Thoracic aorta (tissue), 2 donors: ENCODE measurements at places on chromosomes 2 and 18. TPM values are rescaled to one million over a fixed set of nuclear protein-coding genes. Genes with fewer than 3 reads are reported as not detected.
A peak's percentile ranks its signal among the peaks of the same experiment; 100 is the strongest.

GPC1 gene
- total RNA-seq, result 162 TPM

CLIP4 gene
- 31.3 TPM for total RNA-seq

ACVR1C gene
- total RNA-seq, result not detected

CNTNAP5 gene
- total RNA-seq, result not detected

CCDC121 gene
- total RNA-seq, result 1.9 TPM

GRCh38 chr18:29311580-29311979 lies 1134.7 kb upstream of the CDH2 start:
- H3K27ac ChIP-seq, result no peak overlapping the region
- DNase-seq, result no peak
- H3K4me3 ChIP-seq, result no peak overlapping the region
- no peaks in the 10 kb centered on the region for H3K4me1 ChIP-seq

GRCh38 chr2:230614913-230615332 lies 97.7 kb upstream of the CAB39 start:
- no peaks in the 10 kb centered on the region for H3K36me3 ChIP-seq
- no peak overlapping the region for H3K27ac ChIP-seq
- no peaks in the 10 kb centered on the region for H3K27me3 ChIP-seq
- no peak for DNase-seq

GRCh38 chr2:236970656-236971010 lies 115.1 kb upstream of the COPS8 start:
- no peaks in the 10 kb centered on the region for H3K4me1 ChIP-seq
- H3K4me3 ChIP-seq, result no peak overlapping the region
- H3K36me3 ChIP-seq, result no peaks in the 10 kb centered on the region
- H3K27me3 ChIP-seq, result no peaks in the 10 kb centered on the region

DNA sequence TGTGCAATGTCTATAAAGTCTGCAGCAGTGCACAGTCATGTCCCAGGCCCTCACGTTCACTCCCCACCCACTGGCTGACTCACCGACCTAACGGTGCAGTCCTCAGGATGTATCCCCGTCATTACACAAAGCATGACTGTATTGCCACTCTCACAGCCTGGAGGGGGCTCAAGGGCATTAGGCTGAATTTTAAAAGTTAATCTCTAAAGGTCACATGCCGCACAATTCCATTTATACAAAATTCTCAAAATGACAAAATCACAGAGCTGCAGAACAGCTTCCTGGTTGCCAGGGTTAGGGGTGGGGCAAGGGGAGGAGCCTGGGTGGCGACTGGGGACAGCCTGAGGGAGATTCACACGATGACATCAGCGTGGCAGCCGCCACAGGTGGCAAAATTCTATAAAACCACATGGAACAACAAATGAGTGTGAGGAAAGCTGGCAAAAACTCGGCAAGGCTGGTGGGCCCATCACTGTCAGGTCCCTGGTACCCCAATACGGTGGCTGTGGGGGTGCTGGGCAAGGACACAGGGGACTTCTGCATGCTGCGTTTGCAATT lies 97.6 kb downstream of the NDUFA10 start:
- H3K4me3 ChIP-seq, result peak overlapping the region; percentile 20
- no peak overlapping the region for H3K27ac ChIP-seq
- no peak for DNase-seq
- no peaks in the 10 kb centered on the region for H3K36me3 ChIP-seq
- no peaks in the 10 kb centered on the region for H3K4me1 ChIP-seq

DNA sequence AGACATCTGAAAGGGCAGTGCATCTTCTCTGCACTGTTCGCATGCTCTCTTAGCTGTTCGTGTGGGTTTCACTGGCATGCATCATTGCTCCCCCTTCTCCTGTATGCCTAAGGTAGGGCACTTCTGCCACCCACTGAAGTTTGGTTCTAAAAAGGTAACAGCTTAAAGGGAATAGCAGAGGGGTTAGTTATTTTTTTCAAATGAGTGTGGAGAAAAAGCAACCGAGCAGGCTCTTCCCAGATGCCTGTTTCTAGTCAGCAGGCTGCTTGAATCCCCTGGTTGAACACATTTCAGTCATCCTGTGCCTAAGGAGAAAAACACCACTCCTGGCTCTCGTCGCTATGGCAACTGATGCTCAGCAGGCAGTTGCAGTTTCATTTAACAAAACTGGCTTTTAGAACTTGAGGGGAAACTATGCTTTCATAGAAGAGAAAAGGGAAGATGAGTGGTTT lies 69.8 kb upstream of the GALNT3 start:
- DNase-seq, result no peak
- no peaks in the 10 kb centered on the region for H3K27me3 ChIP-seq
- H3K36me3 ChIP-seq, result no peaks in the 10 kb centered on the region
- H3K4me1 ChIP-seq, result peaks cover 14% of the 10 kb centered on the region

DNA sequence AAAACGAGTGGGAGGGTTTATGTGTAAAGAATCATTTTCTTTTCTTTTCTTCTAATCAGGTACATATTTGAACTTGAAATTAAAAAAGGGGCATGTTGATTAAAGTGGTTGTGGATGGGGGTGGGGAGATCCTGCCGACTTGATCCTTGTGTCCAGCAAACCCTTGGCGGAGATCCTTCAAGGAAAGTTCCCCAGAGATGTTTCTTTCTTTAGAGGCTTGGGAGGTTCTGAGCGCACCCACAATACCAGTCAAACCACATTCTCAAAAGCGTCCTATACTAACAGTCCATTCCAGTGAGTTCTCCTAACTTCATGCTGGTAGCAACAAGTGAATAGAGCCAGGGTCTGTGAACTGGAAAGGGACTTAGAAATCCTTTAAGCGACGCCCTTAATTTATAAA lies 49.2 kb downstream of the MYCN start:
- no peaks in the 10 kb centered on the region for H3K27me3 ChIP-seq
- no peak for DNase-seq
- H3K36me3 ChIP-seq, result no peaks in the 10 kb centered on the region
- no peak overlapping the region for H3K4me3 ChIP-seq
- no peaks in the 10 kb centered on the region for H3K4me1 ChIP-seq

DNA sequence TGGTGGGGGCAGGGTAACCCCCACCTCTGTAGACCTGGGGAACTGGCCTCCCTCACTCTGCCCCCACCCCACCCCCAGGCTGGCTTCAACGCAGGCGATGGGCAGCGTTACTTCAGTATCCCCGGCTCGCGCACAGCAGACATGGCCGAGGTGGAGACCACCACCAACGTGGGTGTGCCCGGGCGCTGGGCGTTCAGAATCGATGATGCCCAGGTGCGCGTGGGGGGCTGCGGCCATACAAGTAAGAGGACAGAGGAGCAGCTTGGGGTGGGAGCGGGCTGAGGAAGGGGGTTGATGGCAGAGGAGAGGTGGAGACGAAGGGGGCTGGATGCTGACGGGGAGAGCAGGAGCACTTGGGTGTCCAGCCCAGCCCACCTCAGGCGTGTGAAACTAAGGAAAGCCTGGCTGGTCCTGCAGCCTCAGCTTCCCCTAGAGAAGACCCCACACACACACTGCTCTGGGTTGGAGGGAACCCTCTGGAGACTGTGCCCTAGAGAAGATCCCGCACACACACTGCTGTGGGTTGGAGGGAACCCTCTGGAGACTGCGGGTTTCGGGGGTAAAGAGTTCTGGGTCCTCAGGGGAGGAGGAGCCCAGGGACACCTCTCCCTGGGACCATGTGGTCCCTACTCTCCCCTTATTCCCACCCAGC lies 36.2 kb downstream of the SNED1 start:
- H3K27me3 ChIP-seq, result no peaks in the 10 kb centered on the region
- peaks cover 59% of the 10 kb centered on the region for H3K36me3 ChIP-seq
- no peak overlapping the region for H3K4me3 ChIP-seq
- H3K4me1 ChIP-seq, result no peaks in the 10 kb centered on the region
- no peak for DNase-seq
- H3K27ac ChIP-seq, result no peak overlapping the region

DNA sequence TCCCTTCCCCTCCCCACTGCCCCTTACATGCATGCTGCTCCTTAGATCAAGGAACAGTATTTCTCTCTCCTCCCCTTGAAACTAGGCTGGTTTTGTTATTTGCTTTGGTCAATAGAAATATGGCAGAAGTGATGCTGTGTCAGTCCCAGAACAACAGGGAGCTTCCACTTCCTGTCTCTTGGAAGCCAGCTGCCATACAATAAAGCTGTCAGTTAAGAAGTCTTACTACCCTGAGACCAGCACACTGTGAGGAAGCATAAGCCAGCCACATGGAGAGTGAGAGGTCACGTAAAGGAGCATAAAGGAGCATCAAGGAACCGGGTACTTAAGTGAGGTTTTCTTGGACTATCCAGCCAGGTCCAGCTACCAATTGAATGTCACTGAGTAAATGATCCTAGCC lies 126.6 kb downstream of the NOL4 start:
- no peaks in the 10 kb centered on the region for H3K4me1 ChIP-seq
- no peaks in the 10 kb centered on the region for H3K36me3 ChIP-seq
- H3K27me3 ChIP-seq, result no peaks in the 10 kb centered on the region
- H3K27ac ChIP-seq, result no peak overlapping the region
- no peak overlapping the region for H3K4me3 ChIP-seq
- no peak for DNase-seq

- no peaks in the 10 kb centered on the region for H3K4me1 ChIP-seq
- H3K36me3 ChIP-seq, result no peaks in the 10 kb centered on the region
- H3K4me3 ChIP-seq, result no peak overlapping the region
- no peaks in the 10 kb centered on the region for H3K27me3 ChIP-seq
Observed at GRCh38 chr2:214107726-214108125, 303.1 kb upstream of the VWC2L start.

GRCh38 chr2:203994735-203995134 lies 58.2 kb downstream of the ICOS start:
- no peak overlapping the region for H3K4me3 ChIP-seq
- DNase-seq, result no peak
- no peak overlapping the region for H3K27ac ChIP-seq
- H3K27me3 ChIP-seq, result no peaks in the 10 kb centered on the region

- DNase-seq, result no peak
- peaks cover 35% of the 10 kb centered on the region for H3K4me1 ChIP-seq
- peak overlapping the region; percentile 33 for H3K27ac ChIP-seq
Observed at GRCh38 chr2:120874888-120875275, 139.2 kb downstream of the GLI2 start.
